ENCODE measurements at places on chromosomes 3 and 15.

DNA sequence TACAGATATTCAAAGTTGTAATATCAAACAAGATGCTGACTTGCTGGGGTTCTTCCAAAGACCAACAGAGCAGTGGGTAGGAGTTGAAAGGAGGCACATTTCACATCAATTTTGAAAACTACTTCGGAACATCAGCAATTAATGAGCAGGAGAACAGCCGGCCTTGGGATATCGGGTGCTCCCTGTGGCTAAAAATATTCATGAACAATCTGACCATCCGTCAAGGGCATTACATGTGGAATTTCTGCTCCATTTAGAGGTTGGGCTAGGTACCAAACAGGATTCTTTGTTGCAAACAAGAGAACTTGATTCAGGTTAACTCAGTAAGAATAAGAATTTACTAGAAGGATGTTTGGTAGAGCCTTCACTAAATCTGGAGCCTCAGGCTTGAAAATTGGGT, 223.9 kb downstream of the RYR3 start:
- ATAC-seq = no peak

DNA sequence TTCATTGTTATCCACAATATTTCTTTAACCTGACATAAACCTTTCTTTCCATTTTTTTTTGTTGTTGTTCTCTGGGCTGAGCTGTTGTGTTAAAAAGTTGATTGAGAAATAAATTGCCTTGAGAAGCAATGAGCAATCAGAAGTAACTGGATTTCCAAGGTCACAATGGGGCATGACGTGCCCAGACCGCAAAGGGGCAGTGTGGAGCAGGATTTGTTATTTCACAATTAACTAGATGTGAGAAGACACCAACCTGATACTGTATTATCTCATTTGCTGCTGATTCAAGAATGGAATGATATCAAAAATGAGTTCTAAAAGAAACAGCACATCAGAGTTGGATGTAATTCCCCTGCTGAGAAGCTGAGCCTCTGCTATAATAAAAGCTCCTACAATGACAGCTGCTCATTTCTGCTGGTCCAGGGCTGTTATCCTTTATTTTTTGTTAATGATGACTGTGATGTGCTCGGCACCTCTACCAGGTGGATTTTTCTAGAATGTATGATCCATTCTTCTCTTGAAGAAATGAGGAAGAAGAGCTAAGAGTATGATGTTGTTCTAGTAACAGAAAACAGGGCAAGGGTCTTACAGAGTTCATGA, 28.1 kb downstream of the CPNE4 start:
- no peak for ATAC-seq

DNA sequence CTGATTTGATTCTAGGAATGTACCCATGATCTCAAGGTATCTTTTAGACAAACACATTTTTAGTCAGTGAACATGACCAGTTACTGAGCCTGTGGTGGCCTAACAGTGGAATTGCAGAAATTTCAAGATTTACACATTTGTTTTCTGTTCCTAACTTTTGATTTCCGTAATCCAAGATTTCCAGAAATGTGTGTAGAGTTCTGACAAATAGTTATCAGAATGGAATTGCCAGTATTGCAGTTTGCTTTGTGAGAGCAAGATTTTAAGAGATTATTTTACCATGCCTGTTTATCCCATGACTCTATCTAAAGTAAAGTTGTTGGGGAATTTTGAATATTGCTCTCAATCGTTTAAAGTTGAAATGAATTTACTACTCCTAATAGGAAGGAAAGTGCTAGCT, 11.7 kb upstream of the UTS2B start:
- ATAC-seq = no peak

GRCh38 chr3:44827196-44827595, 34.5 kb upstream of the TMEM42 start:
- no peak for ATAC-seq

DNA sequence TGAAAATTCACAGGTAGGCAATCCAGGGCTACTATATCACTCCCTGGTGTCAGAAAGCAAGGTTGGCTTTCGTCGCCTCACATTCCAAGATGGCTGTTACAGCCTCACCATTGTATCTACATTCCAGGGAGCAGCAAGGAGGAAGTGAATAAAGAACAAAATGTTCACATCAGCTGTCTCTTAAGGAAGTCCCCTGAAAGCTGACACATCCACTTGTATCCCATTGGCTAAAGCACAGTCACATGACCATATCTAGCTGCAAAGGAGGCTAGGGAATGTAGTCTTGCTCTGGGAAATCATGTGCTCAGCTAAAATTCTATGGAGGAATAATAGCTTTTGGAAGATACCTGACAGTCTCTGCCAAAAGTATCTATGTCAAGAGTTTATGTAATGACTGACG, 12.8 kb upstream of the GATA2 start:
- no peak for ATAC-seq

DNA sequence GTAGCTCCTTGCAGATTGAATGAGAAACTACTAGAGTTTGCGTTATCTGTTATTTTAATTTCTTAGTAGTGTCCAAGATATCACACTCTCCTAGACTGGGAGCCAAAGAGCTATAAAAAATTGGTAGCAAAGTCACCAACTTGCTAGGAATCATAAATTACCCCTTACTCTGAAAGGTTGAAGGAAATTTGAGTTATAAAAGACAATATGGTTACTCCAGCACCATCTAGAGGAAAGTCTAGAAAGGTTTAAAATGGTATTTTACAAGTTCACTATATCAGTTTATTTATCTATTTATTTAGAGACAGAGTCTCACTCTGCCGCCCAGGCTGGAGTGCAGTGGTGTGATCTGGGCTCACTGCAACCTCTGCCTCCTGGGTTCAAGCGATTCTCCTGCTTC, 121.6 kb downstream of the RBPMS2 start:
- ATAC-seq = no peak

- no peak for ATAC-seq
These were observed 1.5 kb upstream of the FBXO22 start for GRCh38 chr15:75902129-75902557.

DNA sequence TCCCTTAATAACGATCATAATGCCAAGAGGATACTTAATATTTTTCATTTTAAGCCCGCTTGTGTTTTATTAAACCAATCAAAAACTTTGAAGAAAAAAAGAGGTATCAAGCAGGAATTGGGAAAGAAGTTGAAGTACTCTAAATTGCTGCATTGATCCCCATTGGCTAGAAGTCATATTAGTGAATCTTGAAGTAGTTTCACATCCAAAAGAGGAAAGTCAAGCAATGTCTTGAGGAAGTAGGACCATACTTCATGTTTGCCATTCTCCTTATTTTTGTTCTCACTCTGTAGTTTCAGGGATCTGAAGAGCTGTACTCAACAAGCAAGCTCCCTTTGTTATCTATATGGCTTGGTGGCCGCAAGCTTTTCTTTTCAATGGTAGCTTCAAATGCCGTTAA, 2.2 kb downstream of the SCAANT1 start:
- ATAC-seq = no peak
